ENCODE measurements at places on chromosomes 3 and 15.

DNA sequence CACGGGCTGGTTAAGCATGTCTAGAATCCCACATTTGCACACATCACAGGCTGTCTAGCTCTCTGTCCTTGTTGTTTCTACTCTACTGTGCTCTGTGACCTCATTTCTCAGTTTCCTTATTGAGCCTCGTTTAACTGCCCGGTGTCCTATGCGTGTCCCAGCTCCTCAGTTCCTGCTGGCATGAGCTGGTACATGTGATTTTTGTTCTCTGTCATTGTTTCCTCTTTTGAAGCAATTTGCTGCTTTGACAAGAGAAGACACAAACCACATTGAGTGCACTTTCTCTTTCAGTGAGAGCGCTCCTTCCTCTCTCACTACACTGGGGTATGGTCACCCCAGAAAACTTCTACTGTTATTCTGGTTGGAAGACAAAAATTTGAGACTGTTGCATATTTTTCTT lies 563.5 kb downstream of the PDCD6IP start:
- DNase-seq, result no peak

- peak; percentile 74 for DNase-seq
Measured at GRCh38 chr3:197306374-197307086, 8.1 kb upstream of the DLG1 start.

- peak; percentile 35 for DNase-seq
Measured at GRCh38 chr3:105351821-105352220, 14.9 kb upstream of the ALCAM start.

DNA sequence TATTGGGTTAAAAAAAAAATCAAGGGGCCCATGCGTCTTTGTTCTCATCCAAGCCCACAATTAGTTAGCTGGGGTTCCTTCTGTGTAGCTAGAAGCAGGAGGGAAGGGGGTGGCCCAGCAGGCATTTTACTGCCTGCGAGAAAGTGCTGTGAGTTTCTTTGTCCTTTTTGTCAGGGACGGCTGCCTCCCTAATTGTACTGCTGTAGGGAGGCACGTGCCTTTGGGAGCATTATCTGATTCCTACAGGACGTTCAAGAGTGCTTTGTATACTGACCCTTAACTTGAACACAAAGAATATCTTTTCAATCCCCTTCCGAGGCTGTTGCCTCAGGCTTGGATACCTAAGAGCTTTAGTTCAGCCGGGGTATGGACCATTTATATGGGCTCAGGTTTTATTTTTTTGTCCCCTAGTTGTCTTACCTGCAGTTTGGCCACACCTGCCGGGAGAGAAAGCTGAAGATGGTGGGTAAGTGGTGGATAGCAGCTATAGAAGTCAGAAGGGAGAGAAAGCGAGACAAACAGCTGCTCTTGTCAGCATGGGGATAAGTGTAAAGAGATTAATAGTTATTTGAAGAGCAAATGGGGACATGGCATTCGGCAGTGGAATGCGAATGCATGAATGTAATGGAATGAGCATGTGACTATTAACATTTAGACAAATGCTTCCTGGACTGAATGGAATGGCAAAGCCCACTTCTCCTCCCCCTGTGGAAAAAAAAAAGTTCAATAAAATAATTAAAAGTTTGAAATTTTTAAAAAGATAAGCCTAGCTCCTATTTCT lies 175.2 kb downstream of the TP63 start:
- DNase-seq, result peak; percentile 48

DNA sequence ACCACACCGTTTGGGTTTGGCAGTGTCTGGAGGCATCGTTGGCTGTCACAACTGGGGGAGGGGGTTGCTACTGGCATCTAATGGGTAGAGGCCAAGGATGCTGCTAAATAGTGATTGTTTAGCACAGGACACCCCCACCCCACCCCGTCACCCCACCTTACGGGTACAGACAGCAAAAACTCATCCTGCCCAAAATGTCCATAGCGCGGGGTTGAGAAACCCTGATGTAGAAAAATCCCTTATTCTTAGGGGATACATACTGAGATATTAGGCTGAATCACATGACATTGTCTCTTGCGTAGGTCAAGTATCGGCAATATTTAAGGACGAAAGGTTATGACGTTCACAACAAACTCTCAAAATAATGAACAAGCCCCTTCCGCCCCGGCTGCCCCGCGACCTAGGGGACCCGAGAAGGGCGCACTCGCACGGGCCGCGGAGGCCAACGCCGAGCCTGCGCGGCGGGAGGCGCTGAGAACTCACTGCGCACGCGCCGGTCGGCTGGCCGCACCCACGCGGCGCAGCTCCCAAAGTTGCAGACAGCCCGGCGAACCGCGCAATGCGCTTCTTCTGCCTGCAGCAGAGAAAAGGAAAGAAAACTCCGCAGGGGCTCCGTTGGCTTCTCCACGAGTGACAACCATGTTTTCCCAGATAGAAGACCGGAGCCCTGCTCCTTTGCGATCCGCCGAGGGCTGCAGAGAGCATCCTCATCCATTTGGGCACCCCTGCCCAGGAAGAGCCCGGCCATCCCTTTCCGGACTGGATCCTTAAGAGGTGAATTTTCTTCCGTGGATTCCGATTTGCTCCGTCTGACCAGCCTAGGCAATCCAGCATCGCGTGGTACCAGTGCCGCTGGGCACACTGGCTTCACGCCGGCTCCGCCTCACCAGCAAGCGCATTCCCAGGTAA lies 136.8 kb upstream of the CCDC54 start:
- DNase-seq, result peak; percentile 83

GRCh38 chr15:75597667-75598341 lies 18.7 kb upstream of the PTPN9 start:
- DNase-seq, result peak; percentile 35

- no peak for DNase-seq
Measured at GRCh38 chr3:42936157-42936981, 30.4 kb downstream of the ZNF662 start.

GRCh38 chr15:37682304-37682703 lies 252.1 kb upstream of the TMCO5A start:
- DNase-seq, result peak; percentile 15

DNA sequence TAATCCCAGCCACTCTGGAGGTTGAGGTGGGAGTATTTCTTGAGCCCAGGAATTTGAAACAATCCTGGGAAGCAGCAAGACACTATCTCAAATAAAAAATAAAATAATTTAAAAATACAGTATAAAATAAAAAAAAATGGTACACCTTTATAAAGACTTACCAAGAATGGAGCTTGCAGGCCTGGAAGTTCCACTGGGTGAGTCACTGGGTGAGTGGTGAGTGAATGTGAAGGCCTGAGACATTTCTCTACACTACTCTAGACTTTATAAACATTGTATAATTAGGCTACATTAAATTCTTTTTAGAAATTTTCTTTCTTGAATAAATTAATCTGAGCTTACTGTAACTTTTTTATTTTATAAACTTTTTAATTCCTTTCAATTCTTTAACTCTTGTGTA lies 609.1 kb upstream of the BCHE start:
- DNase-seq, result peak; percentile 34

DNA sequence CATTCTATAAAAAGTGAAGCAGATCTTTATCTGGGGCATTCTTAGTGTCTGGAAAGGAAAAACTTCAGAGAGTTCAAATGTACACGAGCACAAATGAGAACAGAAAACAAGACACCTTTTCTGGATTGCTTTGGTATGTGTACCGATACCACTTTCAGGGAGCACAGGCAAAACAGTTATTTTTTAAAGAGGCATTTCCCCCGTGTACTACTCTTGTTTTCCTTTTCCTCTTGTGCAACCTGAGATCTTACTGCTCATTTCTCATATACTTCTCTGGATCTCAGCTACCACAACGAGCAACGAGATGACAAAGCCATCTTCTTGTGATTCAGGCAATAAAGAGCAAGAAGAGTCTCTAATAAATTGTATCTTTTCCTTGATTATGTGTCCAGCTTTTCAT lies 463.6 kb downstream of the SHQ1 start:
- no peak for DNase-seq

DNA sequence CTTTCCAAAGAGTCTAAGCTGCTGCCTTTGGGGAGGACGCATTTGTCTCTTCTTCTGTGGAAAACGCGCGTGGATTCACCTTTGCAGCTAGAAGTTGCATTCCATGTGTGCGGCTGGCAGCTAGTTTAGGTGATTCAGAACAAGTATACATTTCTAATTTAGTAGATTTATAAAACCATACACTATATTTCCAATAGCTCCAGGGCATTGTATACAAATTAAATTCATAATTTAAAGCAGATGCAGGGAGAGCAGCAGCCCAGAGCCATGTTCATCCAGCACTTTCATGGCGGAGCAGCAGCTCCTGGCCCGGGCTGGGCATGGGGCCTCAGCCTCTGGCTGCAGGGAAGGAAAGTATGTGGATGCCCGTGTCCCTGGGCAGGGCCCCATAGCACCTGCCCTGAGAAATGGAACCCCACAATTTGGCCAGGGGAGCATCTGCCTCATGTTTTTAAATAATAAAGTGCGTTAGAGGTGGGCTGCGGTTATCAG lies 42.8 kb upstream of the SEC22A start:
- no peak for DNase-seq

- DNase-seq, result peak; percentile 37
Measured at GRCh38 chr15:90774731-90775514, 57.8 kb downstream of the BLM start.

- no peak for DNase-seq
Measured at GRCh38 chr3:125383744-125384143, 8.6 kb upstream of the ZNF148 start.

DNA sequence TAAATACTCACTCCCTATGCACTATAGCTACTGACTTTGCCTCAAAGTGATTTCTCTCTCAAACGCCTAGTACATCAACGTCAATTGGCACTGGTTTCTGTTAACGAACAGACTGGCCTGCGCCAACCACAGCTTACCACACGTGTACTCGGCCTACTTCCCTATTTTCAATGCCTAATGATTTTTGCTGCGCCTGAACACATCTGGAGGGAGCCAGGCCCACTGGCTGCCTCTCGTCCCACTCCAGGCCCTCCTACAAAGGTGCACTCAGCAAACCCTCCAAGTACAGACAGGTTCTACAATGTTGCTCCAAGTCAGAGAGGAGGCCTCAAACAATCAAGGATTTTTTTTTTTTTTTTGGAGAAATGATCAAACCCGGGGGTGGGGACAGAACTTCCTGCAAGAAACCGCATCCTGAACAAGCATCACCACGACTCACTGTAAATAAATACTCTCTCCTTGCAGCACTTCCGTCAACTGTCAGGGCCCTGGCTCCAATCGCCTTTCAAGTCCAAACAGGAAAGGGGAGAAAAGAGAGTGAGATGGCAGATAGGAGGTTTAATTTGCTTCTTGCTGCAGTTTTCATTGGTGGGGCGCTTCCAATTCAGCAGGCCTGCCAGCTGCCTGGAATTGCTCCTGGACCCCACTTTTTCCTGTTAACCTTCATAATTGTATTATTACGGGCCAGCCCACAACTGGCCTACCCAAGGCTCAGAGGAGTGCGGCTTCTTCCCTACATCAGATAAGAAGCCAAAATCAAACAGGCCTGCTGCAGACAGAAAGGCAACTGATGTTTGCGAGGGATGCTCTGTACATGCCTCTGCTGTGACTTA lies 139.3 kb downstream of the FOXP1 start:
- peak; percentile 32 for DNase-seq

- DNase-seq, result peak; percentile 70
Measured at GRCh38 chr15:75840659-75841058, 2.6 kb upstream of the UBE2Q2 start.

DNA sequence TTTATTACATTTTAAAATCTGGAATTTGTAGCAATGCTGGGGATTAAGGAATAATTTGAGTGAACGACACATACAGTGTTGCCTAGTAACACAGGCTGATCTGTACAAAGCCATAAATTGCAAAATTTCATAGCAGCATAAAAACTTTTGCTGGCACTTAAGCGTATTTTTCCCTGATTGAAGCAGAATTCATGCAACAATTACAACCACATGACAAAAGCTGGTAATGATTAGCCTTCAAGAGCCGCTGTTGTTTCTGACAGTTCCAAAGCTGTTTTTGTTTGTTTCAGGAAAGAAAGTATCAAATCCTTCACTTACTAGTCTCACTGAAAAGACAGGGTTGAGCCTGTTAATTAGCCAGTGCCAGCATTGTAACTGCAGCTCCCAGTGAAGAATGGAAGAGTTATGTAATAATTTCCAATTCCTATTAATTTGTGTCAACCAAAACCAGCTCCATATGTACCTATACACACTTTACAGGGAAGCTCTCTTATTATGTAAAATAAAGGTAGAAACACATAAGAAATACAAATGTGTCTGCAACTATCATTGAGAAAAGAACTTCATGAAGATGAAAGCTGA lies 60.7 kb downstream of the AGTR1 start:
- no peak for DNase-seq

GRCh38 chr3:62622553-62623174 lies 249.3 kb upstream of the FEZF2 start:
- peak; percentile 64 for DNase-seq

GRCh38 chr3:5498981-5499380 lies 311.5 kb downstream of the EDEM1 start:
- no peak for DNase-seq

DNA sequence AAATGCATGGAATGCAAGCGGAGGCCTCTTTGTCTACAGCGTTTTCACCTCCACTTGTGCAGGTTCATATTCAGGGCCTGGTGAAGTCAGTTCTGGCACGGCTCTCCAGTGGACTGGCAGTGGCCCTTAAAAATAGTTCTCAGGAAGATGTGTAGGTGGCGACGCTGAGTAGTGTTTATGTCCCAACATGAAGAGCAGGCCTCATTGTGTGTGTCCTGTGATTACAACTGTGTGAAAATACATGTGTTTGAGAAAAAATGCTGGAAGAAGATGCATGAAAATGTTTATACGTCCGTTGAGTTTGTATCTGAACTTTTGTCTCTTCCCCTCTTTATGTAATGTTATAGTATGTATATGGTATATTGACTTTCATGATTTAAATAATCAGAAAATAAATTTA lies 7.2 kb downstream of the LIPC start:
- peak; percentile 58 for DNase-seq

GRCh38 chr3:74591342-74591741 lies 23.1 kb downstream of the CNTN3 start:
- no peak for DNase-seq

GRCh38 chr15:92591275-92591674 lies 64.3 kb downstream of the FAM174B start:
- no peak for DNase-seq

DNA sequence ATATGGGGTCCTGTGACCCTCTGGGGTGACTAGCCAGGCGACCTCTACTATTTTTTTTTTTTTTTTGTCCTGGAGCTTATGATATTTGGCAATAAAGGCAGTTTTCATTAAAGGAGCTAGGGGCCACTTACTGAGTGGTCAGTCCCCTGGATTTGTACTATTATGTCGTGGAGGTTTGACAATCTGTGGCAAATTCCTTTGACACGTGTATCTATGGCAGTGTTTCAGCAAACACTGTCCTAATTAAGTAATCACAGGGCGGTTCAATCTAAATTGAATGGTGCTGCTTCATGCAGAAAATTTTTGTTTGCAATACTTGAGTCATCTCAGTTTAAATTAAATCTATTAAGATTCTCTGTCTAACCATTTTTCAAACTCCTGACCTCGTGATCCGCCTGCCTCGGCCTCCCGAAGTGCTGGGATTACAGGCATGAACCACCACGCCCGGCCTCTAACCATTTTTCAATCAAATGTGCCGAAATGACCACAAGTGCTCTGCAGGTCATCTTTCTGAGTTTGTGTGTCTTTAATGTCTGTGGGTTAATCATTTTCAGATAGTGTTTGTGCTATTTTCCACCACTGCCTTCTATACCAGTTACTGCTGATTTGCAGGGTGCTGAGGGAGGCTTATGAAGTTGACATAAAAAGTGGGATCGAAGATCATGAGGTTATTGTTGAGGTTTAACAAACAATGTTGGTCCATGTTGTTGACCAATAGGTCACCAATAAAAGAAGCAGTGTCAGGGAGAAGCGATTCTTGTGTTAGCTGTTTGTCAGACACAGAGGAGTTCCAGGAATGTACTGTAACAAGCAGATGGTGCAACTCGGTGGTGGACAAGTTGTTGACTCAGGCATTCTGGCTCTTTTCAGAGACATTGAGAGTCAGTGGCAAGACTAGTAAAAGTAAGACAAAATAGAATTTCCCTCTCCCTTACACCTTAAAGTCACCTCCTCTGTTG lies 18.6 kb upstream of the SLC2A2 start:
- peak; percentile 90 for DNase-seq
